ENCODE measurements at places on chromosomes 16 and 17. TPM values are rescaled to one million over a fixed set of nuclear protein-coding genes. Genes with fewer than 3 reads are reported as not detected.

The MYH2 gene
- 0.33 TPM for total RNA-seq

DNA sequence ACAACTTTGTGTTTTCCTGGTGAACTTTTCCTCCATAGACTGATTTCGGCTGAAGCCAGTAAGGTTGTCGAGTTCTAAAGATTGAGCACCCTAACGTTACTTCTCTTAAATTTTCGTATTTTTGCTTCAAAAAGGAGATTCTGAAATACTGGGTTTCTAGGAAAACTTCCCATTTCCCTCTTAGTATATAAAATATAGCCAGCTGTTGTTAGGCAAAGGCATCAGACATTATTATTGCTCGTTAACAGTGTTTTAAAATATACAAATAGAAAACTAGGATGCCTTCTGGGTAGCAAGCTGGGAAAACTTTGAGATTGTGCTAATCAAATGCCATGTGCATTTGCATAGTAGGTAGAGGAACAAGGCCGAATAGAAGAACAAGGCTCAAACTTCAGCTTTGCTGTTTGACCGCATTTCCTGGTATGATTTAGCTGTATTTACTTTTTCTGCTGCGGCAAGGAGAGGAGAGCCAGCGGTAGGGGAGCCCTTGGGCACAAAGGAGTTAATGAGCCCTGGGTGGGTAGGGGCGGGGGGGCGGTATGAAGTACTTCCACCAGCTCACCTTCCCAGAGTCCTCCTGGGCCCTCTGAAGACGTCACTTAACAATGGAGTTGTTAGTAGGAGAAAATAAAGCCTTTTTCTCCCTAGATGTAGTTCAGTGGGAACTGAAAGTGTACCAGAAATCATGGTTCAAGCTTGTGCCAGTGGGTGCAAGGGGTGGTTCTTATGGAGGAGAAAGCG is 151.9 kb downstream of the MSI2 start:
- no peak for DNase-seq

The TEKT1 gene
- not detected for total RNA-seq

GRCh38 chr16:67429799-67430503 is 970 bp upstream of the HSD11B2 start:
- DNase-seq = no peak

The TSEN54 gene
- total RNA-seq = 6.8 TPM

DNA sequence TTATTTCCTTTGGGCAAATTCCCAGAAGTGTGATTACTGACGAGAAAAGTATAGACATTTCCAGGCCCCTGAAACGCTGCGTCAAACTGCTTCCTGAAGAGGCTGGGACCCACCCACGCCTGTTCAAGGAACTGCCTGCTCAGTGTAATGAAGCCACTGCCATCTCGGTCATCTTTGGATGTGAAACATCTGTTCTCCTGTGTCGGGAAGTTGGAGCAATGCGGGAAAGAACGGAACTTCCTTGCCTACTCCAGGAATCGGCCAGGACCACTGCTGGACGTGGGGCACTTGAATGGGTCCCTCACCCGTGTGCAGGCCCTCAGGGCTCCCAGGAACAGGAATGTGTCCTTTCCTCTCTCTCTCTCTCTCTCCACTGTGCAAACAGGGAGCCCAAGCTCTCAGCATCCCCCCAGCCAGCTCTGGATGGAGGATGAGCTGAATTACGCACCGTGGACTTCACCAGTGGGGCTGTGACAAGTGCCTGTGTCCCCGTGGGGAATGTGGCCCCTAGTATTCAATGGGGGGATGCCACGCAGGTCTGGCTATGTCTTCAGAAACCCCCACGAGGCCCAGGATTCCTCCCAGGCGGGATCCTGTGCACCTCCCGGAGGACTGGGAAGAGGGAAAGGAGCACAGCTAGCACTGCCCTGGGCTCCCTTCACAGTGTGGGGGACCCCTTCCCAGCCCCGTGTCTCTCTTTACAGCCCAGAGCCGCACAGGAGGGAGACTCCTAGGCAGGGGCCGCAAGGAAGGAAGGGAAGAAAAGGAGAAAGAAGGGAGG is 18.3 kb upstream of the LITAF start:
- peak; percentile 64 for DNase-seq

- no peak for DNase-seq
Observed at GRCh38 chr17:29880031-29880430, 50.0 kb downstream of the SSH2 start.

DNA sequence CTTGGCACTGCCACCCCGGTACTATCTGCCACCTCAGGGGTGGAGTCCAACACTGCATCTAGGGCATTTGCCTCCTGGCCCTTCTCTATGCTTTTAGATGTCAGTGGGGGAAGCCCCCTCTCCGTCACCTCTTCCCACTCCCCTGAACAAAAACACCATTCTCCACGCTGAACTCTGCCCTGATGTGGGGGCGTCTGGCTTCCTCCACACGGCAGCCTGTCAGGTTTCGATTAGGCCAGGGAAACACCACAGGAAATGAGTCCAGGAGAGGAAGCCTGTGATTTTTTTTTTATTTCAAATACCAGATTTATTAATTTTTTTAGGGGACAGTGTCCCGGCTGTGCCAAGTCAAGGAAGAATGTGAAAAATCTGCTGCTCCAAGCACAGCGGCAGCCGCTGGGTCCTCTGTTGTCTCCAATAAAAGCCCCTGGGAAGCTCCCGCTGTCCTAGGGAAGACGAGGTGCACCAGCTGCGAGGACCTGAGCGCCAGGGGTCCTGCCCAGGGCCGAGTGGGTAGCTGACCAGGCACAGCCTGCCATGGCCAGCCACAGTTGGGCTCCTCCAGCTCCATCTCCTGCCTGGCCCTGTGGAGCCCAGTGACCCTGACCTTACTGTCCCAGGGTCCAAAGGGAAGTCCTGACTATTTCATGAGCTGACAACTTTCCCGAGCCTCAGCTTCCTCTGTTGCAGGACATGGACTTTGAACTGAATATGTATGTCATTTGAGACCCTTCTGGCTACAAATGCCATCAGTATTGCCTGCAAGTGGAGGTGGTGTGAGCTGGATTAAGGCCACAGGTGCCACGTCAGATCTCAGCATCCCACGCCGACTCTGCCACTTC is 336.7 kb downstream of the FOXL1 start:
- DNase-seq = no peak

DNA sequence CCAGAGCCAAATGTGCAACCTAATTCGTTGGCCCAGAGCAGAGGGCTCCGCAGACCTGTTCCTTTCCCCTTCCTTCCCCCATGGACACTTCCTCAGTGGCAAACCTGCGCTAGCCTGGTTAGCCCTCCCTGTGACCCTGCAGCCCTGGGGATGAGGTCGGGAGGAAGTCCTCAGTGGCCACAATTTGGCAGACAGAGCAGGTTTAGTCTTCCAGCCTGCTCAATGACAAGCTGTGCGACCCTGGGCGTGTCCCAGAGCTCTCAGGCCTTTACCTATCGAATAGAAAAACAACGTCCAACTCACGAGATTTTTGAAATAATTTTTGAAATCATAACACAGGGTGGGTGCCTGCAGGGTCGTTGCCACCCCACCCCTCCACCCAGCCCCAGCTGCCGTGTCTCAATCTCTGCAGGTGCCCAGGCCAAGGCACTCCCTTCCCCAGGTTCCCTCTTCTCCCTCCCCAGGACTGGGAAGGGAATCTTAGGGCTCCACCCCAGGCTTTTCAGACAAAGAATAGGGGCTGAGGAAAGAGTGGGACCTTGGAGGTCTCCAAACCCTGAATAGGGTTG is 1.4 kb downstream of the HBM start:
- DNase-seq = no peak

DNA sequence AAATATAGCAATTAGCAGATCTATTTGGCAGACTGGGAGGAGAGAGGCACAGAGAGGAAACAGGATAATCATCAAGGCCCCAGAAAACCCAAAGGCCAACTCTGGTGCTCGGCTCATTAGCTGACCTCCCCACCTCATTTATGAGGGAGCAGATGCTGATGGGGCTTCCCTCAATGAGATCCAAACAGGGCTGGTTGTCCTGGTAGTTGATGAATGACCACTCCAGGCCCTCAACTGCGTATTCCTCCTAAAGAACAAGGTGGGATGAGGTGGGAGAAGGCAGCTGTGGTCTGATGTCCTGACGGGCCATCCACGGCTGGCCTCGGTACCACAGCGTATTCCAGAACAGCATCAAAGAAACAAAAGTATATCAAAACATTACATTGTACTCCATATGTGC is 20.8 kb downstream of the ZNHIT3 start:
- DNase-seq = no peak

GRCh38 chr17:57305908-57306504 is 49.7 kb downstream of the MSI2 start:
- no peak for DNase-seq

The DDX52 gene
- total RNA-seq = 12.9 TPM

DNA sequence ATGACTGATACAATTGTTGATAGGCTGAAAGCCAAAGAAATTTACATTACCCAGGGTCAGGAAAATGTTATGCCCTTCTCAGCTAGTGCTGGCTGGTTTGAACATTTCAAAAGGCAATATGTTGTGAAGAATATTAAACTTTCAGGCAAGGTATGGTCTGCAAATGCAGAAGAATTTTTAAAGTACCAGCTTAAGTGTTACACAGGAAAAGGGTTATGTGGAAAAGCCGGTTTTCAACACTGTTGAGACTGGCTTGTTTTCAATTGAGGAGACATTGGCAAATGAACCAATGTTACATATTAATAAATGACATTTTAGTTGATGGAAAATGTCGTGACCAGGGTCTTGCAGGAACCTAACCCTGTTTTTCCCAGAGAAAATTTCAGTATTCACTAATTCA is 215.8 kb upstream of the TBX2 start:
- DNase-seq = no peak

- DNase-seq = no peak
Observed at GRCh38 chr17:10149573-10150399, 48.6 kb downstream of the GAS7 start.

GRCh38 chr16:27816561-27816960 is 247.0 kb downstream of the GSG1L start:
- DNase-seq = no peak

The KRT20 gene
- not detected for total RNA-seq

DNA sequence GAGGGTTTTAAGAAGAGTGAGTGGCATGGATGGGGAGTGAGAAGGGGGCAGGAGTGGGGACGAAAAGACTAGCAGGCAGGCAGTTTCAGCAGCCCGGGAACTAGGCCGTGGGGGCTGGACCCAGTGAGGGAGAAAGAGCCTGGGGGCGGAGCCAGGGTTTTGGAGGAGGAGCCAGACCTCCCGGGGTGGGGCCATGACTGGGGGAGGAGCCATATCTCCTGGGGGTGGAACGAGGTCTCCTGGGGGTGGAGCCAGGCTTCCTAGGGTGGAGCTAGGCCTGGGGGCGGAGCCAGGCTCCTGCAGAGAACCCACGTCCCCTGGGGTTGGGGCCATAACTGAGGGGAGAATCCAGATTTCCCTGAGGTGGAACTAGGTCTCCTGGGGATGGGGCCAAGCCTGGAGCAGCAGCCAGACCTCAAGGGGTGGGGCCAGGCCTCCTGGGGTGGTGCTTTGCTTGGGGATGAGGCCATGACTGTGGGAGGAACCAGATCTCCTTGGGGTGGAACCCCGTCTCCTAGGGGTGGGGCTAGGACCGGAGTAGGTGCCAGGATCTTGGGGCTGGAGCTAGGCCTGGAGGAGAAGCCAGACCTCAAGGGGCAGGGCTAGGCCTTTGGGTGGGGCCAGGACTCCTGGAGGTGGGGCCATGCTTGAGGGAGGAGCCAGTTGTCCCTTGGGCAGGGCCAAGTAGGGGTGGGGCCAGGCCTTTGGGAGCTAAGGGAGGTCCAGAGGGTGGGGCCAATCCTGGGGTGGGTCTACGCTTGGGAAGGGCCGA is 41.7 kb upstream of the JPH3 start:
- DNase-seq = peak; percentile 45

DNA sequence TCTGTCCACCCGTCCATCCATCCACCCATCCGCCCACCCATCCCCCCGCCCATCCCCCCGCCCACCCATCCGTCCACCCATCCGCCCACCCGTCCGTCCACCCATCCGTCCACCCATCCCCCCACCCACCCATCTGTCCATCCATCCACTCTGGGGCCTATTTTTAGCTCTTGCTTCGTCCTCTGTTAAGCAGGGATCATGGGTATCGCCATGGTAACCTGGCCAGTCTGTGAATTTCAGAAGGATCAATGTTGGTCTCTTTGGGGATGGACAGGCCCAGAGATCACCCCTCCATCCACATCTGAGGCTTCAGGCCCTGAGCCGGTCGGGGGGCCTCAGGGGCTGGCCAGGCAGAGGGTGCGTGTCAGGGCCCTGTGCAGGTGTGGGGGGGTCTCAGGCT is 15.2 kb upstream of the DPEP1 start:
- no peak for DNase-seq

DNA sequence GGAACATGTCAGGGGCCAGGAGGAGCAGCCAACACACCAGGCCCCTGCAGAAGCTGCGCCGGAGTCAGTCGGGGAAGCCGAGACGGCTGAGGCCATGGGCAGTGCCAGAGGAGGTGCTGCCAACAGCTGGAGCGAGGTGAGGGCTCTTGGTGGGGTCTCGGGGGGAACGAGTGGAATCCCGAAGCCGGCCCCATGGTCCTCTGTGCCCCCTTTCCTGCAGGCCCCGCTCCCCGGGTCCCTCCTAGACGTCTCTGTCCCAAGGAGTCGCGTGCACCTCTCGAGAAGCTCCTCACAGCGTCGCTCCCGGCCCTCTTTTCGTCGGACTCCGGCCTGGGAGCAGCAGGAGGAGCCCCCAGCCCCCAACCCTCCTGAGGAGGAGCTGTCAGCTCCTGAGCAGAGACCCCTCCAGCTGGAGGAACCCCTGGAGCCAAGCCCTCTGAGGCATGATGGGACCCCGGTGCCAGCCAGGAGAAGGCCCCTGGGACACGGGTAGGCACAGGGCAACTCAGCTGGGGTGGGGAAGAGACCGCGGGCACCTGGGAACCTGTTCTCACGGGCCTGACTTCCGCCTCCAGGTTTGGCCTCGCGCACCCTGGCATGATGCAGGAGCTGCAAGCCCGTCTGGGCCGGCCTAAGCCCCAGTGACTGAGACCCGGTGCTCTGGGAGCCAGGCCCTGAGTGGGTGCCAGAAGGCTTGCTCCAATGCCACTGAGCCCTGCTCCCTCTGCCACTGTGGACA is 3.6 kb downstream of the APOBR start:
- no peak for DNase-seq

DNA sequence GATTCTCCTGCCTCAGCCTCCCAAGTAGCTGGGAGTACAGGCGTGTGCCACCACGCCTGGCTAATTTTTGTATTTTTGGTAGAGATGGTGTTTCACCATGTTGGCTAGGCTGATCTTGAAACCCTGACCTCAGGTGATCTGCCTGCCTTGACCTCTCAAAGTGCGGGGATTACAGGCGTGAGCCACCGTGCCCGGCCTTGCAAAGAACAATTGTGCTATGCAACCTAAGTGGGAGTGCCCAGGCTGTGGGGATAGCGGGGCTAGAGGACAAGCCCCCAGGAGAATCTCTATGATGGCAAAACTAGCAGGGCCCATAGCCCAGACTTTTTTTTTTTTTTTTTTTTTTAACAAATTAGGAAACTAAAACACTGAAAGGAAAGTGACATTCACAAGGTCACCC is 2.0 kb upstream of the GPR179 start:
- DNase-seq = no peak

GRCh38 chr17:21460358-21460757 is 84.2 kb downstream of the KCNJ12 start:
- no peak for DNase-seq
